Ureter (tissue), 1 donor: ENCODE measurements at places on chromosomes 6 and 20. TPM values are rescaled to one million over a fixed set of nuclear protein-coding genes. Genes with fewer than 3 reads are reported as not detected.
A peak's percentile ranks its signal among the peaks of the same experiment; 100 is the strongest.

DNA sequence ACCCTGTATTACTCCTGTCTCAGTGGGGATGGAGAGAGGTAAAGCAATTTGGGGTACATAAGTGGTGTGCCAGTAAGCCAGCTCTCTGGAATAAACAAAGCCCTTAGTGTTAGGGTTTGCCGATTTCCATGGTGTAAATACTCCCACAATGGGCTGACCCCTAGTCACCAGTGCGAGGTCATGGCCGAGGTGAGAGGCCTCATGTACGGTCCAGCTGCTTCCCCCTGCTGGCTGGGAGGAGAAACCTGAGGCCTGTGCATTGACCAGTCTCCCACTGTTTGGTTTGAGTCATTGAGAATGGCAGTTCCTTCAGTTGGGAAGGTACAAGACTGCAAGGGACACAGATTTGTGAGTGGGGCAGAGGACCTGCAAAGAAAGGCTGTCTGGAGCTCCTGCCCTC is 382.0 kb downstream of the CDH26 start:
- DNase-seq, result no peak

CNKSR3 gene
- total RNA-seq, result 22.1 TPM

INSM1 gene
- not detected for total RNA-seq

GRCh38 chr6:44439270-44440045 is 52.0 kb downstream of the CDC5L start:
- no peak for DNase-seq

MEP1A gene
- not detected for total RNA-seq

BCL2L1 gene
- 91.4 TPM for total RNA-seq

OTOR gene
- not detected for total RNA-seq

- DNase-seq, result no peak
Measured at GRCh38 chr6:105849746-105850145, 236.4 kb upstream of the PRDM1 start.

CUL9 gene
- total RNA-seq, result 71.7 TPM

GRCh38 chr20:22407237-22408193 is 176.9 kb downstream of the FOXA2 start:
- DNase-seq, result no peak

DNA sequence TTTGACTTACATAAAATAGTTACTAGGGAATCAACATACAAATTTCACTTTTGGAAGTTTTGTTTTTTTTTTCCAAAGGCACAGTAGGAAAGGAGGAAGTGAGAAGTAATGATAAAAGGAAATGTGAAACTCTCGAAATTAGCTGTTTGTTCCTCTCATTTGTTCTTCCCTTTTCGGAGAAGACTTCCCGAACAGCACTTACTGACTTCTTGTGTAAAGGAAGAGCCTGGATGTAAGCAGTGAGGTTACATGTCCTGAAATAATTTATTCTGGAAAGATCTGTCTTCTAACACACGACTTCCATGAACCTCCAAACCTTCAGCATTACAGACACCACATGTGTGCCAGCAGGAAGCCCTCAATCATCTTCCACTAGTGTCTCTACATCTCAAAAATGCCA is 59.1 kb downstream of the KIF16B start:
- no peak for DNase-seq

GRCh38 chr6:137702791-137703424 is 164.2 kb upstream of the TNFAIP3 start:
- DNase-seq, result no peak

TMC2 gene
- not detected for total RNA-seq

GRCh38 chr6:47413752-47414422 is 63.7 kb upstream of the CD2AP start:
- DNase-seq, result peak; percentile 51

DNA sequence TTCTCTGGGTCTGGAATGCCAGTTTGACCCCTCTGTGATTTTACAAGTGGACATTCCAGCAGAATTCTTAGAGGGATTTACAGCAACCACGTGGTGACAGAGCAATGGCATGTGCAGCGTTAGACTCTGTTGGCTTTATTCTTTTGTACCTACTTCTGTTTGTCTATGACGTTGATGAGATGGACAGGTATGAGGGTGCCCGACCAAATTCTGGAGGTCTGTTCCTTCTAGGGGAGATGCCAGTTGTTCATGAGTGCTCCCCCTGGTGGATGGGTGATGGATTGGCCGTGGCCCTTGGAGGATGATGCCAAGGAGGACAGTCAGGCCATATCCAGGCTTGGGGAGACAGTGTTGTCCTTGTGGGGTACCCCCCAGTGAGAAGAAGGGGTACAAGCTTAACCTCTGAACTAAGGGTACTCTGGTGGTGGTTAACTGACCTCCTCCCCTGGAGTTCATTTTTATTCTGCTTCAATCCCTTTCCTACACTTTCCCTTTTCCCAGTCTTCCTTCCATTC is 198.6 kb downstream of the DTNBP1 start:
- DNase-seq, result no peak

DNA sequence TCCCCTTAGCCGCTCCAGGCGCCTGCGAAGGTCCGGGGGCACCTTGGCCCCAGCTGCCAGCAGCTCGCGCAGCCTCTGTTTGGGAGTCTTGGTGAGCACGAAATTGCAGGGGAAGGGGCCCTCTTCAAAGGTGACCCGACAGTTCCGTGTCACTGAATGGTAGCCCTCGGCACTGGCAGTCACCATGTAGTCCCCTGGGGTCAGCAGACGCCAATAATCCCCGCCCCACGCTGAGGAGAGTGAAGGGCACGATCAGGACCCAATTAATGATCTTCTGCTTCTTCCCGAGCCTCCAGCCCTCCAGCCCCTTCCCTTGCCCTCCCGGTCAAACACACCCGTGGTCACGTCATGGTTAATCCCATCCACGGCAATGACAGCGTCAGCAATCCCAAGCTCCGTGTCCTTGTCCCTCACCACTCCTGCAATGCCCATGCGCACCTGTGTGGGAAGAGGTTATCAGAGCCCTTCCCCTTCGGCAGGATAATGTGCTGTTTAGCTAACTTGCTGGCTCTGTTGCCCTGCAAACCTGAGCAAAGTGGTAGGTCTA is 6.2 kb downstream of the CPXM1 start:
- DNase-seq, result no peak

DNA sequence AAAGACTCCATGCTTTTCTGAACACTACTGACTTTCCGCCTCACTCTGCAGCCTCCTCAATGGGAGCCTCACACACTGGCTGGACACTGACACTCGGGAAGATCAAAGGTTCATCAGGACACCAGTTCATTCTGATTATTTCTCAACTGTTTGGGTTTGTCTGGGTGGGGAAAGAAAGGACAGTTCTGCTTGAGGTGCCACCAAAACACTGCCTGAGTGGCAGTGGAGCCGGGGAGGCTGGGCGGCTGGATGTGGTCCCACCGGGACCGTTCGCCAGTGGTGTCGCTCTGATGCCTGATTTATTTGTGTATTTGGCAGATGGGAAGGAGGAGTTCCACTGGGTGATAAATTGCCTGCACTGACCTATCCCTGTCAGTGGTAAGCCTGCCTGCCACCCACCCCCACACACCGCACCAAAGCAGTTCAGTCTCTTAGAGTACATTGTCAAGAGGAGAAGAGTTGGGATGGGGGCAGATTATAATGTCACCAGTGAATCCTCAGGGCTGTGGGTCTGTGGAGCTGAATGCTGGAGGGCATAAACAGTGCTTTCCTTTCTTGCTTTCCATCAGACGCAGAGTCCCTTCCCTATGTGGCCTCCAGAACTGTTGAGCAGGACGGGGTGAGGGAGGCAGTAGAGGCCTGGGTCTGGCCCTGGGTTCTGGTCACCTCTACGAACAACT is 49.8 kb downstream of the EDN1 start:
- no peak for DNase-seq

DNA sequence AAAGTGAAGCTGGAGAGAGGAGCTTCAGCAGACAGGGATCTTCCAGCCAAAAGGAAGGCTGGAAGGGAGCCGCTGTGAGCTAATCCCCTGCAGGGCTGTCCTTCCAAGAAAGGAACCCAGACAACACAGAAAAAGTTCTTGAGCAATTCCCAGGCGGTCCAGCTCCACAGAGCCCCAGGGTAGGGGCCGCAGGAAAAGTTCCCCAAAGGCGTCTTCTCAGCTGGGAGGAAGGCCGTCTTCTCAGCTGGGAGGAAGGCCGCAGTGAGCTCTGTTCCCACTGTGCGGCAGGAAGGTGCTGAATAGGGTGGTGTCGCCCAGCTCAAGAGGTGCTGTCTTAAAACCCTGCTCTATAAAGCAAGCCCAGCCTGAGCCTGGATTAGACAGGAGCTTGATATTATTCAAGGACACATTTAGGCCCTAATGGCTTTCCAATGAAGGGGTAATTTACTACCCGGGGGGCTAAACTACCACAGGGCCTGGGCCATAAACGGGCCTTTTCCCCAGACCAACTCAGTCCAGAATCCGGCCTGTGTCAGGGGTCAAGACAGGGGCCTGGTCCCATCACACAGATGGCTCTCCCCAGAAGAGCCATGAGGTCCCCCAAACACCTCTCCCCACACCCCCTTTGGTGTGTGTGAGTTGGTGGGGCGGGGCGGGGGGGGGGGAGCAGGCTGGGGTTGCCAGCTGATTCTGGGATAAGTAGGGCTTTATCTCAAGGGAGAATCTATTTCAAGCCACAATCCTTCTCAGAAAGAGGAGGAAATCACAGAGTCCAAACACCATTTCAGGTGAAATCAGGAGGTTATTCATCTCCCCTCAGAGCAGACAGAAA is 103.6 kb downstream of the NOL4L start:
- no peak for DNase-seq

DNA sequence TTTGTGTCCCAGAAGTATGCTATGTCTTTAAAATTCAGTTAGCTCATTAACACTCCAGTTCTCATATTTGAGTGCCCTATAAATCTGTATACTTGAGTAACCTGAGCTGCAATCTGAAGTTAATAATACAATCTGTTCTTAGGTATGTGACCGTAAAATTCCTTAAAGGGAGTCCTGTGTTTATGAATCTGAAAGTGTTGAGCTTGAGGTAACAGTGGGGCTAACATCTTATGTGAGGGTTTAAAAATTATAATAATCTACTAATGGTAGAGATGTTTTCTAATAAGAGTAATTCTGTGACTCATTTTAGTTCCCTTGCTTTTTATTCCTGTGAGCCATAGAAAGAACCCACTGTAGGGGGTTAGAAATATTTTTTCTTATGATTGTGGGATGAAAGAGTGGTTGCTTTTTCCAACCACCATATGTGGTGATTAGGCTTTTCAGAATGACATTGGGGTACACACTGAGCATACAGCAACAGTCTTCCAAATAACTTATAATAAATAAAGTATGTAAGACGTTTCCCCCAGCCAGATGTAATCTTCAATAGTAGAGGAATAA is 121.2 kb downstream of the BCKDHB start:
- DNase-seq, result no peak

MLIP gene
- total RNA-seq, result 0.18 TPM

DNA sequence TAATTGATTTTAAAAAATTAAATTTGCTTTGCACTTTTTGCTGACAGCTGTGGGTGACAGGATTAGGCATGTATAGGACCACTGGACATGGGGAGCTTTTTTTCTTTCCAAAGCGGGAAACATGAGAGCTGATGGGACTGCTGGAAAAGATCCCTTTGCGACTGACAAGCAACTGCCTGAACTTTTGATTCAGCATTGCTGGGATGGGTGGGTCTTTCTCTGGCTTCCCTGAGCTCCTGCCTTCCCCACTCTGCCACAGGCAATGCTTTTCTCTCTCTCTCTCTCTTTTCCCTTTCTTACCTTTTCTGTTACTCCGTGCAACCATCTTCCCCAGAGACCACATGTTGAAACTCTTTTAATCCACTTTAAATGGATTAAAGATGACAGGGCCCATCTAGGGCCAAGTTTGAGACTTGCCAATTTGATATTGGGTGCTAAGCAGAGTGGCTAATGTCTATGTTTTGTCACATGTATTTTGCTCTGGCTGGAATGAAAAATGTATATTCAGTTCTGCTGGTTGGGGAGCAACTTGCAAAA is 33.5 kb upstream of the TPD52L1 start:
- no peak for DNase-seq

- peak; percentile 12 for DNase-seq
Measured at GRCh38 chr6:158697811-158698210, 48.0 kb downstream of the SYTL3 start.

BPIFB2 gene
- total RNA-seq, result not detected

LAMA2 gene
- total RNA-seq, result 43.4 TPM

- DNase-seq, result no peak
Measured at GRCh38 chr6:147983581-147984366, 358.9 kb upstream of the SASH1 start.

C20orf141 gene
- total RNA-seq, result not detected

DNA sequence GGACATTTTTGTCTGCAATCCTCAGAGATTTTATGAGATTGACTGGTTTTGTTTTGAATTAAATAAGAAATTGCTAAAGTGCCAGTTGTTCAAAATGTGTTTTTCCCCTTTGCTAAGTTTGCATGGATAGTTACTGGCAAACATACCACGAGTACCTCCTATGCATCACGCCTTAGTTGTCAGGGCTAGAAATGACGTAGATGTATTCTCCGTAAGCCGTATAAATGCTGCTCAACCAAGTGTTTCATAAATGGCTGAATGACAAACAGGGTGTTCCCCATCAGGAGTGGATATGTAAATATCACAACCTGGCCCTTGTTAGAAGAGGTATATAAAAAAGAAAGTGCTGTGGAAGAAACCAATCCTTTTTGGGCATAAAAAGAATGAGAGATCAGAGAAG is 341.1 kb upstream of the ZFP64 start:
- no peak for DNase-seq

CPXM1 gene
- 3.0 TPM for total RNA-seq

DNA sequence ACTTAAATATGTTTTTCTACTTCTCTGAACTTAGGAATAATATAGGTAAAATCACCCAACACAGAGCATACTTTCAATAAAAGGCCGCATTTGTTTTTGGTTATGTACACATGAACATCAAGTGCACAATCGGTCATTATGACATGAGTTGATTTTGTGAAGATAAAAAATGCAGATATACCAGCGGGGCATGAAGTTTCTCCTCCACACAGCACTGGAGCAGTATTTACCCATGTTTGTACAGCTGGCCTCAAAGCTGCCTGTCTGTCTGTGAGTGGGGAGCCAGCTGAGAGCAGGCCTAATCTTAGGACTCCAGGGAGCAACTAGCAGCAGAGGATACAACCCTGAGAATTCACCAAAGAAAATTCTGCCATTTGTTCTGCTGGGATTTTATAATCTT is 206.5 kb downstream of the TPBG start:
- no peak for DNase-seq

MAFB gene
- total RNA-seq, result 17.3 TPM

- no peak for DNase-seq
Measured at GRCh38 chr20:62066983-62067433, 1.3 kb upstream of the TAF4 start.
